Astrocyte of the cerebellum (primary cell): ENCODE measurements at places on chromosomes 3 and 15.

- DNase-seq = no peak
These were observed 35.5 kb downstream of the USF3 start for GRCh38 chr3:113660896-113661295.

DNA sequence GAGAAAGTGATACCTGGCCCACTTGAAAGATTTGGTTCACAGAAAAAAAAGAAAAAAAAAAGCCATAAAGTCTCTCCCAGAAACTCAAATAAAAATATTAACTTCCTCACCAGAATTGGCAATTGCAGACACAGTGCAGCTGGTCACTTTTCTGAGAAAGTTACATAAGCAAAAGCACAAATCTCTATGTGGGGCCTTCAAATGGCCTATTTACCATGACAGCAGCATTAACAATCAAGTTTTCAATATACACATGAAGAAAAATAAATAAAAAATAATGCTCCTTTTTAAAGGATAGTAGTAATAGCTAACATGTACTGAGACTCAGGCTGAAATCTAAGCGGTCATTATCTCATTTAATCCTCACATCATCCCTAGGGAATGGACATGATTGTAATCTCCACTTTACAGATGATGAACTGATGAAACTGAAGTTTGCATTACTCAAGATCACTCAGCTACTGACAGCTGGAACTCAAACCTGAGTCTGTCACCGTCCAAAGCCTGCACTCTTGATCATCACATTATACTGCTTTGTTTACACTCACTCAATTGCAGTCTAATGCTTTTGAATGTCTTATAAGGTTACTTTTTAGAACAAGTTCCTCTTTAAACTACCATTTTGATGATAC is 3.3 kb downstream of the NPTN start:
- no peak for DNase-seq

- no peak for DNase-seq
These were observed 531.2 kb upstream of the SEMA6D start for GRCh38 chr15:47186075-47186474.

GRCh38 chr3:48466386-48467109 is 20.0 kb downstream of the ATRIP start:
- DNase-seq = no peak

DNA sequence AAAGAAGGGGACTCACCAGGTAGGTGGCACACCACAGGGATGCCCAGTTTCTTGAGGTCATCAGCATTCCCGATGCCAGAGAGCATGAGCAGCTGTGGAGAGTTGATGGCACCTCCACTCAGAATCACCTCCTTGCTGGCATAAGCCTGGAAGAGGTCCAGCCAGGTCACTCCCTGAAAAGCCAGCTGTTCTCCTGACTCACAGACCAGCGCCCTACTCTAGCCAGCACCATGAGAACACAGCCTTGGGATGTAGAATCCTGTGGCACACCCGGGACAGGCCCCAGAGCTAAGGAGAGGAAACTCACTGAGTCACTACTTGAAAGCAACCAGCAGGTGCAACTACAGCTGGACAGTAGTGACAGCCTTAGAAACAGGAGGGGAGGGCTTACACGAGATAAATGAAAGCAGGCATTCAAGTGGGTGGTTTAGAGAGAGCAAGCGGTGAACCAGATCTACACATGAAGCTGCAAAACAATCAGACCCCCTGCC is 24.5 kb downstream of the CHDH start:
- no peak for DNase-seq

DNA sequence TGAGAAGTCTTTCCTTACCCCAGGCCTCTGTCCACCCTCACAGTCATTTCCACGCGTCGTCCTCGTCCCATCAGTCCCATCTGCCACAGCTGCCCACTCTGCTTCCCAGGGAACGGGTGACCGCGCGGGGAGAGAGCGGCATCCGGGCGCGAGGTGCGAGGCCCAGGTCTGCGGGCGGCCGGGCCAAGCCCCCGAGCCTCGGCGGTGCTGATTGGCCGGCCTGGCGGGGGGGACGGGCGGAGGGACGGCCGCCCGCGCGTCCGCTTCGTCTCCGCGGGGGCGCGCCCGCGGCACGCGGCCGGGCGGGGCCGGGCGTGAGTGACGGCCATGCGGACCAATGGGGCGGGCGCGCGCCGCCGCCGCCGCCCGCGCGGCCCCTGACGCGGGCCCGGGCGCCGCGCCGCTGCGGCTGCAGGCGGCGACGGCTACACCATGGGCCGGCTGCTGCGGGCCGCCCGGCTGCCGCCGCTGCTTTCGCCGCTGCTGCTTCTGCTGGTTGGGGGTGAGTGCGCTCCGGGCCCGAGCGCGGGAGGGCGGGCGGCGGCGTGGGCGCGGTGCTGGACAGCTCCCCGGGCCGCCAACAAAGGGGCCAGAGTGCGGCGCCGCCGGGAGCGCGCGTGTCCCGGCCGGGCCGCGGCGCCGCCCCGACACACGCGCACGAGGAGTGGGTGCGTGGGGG is at the start of gene PODXL2:
Gene PODXL2 (plus strand): TSS at position 398 of the 679 bp plus-strand sequence. CDS start 35 bp downstream, at position 433.
- no peak for DNase-seq

GRCh38 chr15:74967670-74968069 is 11.1 kb upstream of the RPP25 start:
- DNase-seq = no peak

- DNase-seq = no peak
These were observed 15.3 kb downstream of the ZBTB47 start for GRCh38 chr3:42668793-42669217.

DNA sequence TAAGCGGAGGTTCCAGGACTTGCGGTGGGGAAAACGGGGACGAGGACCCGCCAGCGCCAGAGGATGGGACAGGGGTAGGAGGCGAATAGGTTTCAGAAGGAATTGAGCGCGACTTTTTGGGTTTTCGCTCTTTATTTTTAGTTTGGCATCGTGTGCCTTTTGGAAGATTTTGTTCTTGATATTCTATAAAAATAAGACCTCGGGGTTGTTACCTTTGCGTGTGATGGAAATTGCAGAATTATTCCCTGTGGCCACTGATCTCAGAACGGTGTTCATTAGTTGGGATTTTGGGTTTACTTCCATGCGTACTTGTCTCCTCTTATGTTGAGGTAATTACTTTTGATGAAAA is 453 bp upstream of the CCDC14 start:
- no peak for DNase-seq
